Renal cortical epithelial cell (primary cell): ENCODE measurements at places on chromosomes 3 and 15.

- no peak for DNase-seq
These were observed 43.1 kb downstream of the SAMMSON start for GRCh38 chr3:70042641-70043040.

GRCh38 chr3:150733936-150734794 is 28.8 kb downstream of the SIAH2 start:
- no peak for DNase-seq

DNA sequence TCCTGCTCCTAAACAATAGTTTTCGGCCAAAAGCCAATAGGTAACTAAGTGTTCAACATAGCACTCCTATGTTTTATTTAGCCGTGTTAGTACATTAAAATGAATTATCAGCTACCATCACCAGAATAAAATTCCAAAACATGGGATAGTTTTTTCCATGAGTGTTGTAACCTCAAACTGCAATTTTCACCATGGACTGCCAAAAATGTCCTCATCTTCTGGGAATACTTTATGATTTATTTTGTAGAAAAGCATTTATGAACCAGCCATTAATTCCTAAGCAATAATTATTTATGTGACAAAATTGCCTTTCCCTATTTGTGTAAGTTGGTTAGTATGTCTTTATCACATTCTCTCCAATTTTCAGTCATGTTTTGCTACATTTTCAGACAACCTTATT is 438.1 kb downstream of the NAALADL2 start:
- no peak for DNase-seq

DNA sequence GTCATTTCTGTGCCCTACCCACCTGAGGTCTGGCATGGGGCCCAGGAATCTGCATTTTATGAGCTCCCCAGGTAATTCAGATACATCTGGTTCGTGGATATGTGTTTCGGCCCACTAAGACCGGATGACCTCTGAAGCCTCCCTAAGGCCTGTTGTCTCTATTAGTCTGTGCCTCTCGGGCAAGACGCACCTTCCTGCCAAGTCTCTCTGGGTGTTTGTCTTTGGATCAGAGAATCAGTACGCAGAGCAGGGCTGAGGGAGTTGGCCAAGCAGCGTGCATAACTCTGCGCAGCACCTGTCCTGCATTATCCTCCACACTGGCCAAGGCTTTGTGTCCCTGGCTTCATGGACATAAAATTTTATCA is 181.0 kb downstream of the THSD4 start:
- DNase-seq, result no peak

DNA sequence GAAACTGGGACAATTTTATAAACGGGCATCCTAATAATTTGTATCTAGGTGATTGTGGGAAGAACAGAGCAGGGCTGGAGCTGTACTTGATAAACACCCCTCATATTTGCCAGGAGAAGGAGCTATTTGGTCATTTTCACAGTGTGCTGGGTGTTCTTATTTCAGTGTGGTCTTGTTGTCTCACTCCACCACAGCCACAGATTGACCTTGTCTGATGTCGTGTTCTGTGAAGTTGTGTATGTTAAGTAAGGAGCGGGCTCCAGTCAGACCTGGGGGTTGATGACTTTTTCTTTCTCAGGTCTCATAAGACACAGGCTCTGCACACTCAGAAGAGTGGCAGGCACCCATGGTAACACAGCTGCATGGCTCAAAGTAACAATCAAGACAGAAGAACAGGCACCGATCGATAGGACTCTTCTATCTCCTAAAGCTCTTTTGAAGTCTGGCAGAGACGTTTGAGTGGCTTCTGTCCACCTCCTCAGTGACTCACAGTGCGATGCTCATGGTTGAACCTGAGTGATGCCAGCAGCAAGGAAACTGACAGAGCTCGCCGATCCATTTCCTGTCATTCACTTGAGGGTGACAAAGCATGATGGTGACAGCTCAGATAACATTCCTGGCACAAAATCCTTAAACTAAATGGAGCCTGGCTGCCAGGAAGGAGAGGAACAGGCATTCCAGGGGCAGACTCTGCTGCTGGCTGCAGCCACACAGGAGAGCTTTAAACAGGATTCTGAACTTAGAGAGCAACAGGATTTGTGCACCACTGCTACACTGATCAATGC is 20.8 kb downstream of the DPH3 start:
- peak; percentile 61 for DNase-seq

GRCh38 chr3:105647047-105647446 is 221.8 kb downstream of the CBLB start:
- DNase-seq, result peak; percentile 95

- DNase-seq, result no peak
These were observed 169.9 kb downstream of the XXYLT1 start for GRCh38 chr3:195101001-195101583.

DNA sequence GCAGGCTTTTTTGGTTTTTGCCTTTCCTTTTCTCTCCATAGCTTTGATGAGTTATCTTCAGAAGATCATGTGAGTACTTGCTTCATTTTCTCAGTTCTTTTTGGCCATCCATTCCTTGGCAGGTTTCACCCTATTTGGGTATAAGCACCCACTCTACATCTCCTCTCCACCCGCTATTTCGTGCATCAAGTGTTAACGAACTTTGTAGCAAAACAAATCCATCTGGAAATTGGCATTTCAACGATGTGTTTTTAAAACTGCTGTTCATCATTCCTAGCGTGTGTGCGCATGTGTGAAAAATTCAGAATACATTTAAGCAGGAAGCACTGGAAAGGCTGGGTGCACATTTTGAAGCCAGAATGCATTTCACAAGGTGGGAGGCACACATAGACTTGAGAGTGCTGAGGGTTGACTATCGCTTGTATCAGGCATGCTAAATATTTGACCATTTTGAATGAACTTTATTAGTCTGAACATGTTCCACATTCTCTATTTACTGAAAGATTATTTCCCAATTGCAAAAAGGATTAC is 89.7 kb upstream of the FHIT start:
- no peak for DNase-seq

DNA sequence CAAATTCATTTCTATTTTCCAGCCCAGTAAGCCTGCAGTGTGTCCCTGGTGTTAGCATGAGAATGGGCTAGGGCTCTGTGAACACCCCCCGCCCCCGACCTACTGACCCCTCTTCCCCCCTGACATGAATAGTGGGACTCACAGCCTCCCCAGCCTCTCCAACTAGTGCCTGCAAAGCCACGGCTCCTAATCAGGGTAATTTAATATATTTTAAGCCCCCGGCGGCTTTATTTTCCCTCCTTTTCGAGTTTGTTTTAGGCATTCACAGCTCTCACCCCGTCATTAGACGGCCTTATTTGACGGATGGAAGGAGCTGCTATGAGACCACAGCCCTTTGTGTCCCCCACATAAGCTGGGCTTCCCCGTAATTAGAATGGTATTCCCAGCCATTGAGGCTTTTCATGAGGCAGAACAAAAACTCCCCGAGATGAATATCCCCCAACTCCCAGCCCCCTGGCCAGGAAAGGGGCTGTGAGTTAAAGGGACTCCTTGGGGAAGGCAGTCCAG is 78.3 kb upstream of the POLG start:
- DNase-seq, result no peak

DNA sequence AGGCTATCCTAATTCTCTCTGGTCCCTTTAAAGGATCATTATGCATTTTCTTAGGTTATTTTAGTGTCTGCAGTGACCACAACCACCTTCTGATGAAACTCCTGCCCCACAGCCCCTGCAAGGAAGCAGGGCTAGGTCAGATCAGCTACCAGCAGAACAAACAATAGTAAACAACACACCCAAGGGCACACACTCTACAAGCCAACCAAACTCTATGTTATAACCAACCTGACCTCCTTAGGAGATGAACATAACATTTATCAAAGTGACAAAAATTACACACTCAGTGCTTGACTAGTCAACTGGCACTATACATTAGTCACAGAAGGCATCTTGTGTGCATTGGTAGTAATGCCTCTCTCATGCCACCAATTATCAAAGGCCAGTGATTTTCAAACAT is 17.3 kb downstream of the DENND6A start:
- peak; percentile 63 for DNase-seq

DNA sequence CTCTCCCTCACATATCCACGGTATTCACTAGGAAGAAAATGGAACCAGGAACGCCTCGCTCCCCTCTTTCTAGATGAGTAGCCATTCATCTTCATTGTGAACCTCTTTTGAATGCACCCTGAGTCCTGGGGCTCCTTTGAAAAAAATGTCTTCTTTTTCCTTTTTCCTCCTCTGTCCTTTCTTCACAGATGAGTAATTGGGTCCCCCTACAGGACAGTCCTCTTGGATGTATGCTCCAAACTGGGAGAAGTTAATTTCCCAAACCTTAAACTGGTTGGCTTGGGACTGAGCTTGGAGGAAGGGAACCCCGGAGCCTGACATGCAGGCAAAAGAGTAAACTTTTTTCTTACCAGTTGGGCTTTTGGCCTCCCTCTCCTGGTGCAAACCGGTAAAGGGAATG is 108.8 kb downstream of the DPH6 start:
- no peak for DNase-seq

- no peak for DNase-seq
These were observed 329.7 kb upstream of the NECTIN3 start for GRCh38 chr3:110741891-110742290.

GRCh38 chr3:133574260-133574881 is 885 bp downstream of the CDV3 start:
- DNase-seq, result peak; percentile 64
